ENCODE measurements at places on chromosomes 5 and 9.

- DNase-seq, result no peak
Measured at GRCh38 chr5:38443390-38443789, 113.1 kb downstream of the LIFR start.

DNA sequence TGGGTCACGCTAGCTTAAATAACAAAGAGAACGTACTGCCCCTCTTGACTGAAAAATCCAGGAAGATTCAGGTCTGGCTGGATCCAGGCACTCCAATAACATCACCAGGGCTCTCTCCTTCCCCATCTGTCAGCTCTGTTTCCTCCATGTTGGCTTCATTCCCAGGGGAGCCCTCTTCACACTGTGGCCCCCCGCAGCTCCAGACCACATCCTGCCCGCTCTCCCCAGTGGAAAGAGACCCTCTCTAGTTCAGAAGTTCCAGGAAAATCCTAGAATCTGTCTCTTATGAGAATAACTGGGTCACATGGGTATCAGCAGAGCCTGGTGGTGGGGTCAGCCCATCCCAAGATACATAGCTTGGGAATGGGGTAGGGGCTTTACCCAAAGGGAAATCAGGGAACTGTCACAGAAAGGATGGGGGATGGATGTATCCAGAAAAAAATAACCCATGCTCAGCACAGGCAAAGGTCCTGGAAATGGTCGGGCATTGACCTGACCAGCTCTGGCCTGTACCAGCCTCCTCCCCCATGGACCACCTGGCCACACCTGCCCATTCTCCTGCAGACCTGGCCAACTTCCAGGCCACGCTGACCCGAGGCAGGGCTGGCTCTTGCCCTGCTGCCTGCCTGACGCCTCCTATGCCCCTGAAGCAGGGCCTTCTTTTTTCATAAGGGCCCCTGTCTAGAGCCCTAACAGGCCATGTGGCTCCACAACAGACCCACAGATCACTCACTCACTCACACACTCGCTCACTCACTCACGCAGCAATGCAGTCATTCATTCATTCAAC, 65.9 kb downstream of the COL23A1 start:
- DNase-seq, result no peak

GRCh38 chr5:57442080-57442839, 40.4 kb downstream of the ACTBL2 start:
- no peak for DNase-seq

DNA sequence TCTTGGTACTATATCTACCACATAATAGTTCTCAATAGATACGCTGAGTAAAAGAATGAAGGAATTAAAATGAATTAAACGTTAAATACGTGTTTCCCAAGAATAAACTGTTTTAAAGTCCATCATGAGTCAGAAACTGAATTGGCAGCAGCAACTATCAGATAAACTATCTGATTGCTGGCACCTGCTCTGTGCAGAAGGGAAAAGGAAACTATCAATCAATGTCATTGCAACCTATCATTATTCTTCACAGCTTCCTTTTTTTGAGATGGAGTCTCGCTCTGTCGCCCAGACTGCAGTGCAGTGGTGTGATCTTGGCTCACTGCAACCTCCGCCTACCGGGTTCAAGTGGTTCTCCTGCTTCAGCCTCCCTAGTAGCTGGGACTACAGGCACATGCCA, 8.8 kb upstream of the WDR36 start:
- no peak for DNase-seq

DNA sequence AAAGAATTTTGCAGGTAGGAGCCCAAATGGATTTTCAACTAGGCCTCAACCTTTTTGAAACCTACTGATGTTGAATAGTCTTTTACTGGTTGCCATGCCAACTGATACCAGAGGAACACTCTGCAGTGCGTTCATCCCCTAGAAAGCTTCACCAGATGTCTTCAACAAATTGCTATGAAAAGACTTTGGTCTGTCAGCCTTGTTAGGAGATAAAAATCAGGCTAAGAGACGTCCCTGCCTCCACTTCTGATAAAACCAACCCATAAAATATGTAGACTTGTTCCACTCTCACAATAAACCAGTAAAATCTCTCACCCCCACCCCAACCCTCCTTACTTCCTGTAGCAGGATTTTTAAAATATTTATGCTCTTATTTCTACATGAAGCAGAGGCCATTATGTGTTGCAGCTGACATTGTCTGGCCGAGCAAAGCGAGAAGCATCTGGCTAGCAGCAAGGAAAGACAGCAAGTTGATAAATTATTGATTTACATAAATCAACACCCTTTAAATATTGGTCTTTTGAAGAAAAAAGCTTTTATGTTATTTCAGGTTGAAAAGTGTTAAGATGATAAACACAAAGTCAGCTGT, 428.7 kb downstream of the ISL1 start:
- no peak for DNase-seq

DNA sequence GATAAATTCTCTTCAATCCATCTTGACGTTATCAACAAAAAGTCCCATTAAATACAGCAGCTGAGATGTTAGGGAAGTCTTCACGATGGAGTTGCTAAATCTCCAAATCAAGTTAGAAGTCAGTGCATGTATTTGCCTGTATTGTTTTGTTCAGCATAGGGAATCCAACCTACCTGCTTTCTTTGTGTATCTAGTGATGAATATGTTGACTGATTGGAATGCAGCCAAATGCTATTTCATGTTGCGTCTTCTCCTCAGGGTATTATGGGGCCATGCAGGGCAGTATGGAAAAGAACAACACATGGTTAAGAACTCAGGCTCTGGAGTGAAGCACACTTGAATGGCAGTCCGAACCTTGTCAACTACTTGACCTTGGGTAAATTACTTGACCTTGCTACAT, 529.5 kb upstream of the ZNF462 start:
- DNase-seq, result no peak

DNA sequence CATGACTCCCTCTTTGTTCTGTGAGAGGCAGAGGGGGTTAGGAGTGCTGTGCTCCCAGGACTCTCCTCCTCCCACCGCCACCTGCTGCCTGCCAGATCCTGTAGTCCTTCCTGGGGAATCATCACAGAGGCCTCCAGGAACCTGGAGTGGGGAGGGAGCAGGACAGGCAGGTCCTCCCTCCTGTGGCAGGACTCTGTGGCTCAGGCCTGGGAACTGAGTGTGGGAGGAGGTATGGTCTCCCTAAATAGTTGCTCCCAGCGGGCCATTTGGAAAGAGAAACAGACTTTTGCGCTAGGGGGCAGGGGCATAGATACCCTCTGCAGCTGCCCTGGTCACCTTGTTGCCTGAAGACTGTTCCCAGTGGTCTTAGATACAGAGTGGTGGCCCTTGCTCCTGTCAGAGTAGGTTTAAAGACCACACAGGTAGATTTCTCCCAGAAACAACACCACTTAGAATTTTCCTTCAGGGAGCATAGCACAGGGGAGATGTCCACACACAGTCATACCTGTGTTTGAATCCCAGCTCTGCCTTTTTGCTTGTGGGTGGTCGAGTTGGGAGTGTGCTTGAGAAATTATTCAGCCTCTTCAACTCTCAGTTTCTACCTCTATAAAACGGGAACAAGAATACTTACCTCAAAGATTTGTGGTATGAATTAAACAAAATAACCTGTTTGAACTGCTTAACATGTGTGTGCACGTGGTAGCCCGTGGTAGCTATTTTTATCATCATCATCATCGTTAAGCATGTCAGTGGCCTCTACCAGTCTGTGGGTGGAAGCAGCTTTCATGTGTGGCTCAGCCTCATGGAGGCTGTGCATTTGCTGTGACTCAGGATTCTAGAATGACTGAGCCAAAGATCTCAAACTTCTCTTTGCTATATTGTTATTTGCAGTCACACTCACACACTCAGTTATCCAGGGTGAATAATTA, 55.8 kb downstream of the SLC22A5 start:
- peak; percentile 84 for DNase-seq

DNA sequence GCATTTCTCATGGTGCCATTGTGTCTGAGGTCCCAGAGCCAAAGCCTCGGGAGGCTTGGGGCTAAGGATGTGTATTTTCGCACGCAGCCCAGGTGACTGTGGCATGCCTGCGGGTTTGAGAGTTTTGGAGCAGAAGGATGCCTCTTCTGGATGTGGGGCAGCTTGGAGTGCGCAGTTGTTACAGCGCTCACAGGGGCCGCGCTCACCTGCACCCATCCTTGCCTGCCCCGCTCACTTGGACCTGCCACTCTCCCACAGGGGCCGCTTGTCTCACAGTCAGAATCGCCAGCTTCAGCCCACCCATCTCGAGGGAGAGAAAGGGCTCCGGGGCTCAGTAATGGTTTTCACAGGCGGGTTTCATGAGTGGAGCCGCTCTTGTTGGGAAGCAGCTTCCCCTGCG, 132.9 kb downstream of the MVB12B start:
- DNase-seq, result no peak

GRCh38 chr5:79133121-79133656, 21.6 kb downstream of the BHMT start:
- DNase-seq, result peak; percentile 13

DNA sequence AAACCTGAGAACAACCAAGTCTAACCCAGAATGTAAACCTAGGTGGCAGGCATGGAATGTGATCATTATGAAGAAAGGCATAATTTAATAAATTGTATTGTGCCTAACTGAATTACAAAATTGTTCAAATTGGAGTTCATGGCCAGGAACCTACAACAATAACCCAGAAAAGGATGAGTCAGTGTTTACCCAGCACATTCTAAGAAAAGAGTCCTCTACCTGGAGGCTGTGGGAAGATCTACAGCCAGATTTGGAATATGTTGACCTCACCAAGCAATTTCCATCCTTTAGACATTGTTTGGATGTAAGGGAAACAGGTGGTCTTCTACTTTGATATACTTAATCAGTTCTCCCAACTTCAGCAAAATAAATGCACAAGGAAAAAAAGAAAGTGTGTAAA, 152.2 kb downstream of the TMEM161B start:
- no peak for DNase-seq

DNA sequence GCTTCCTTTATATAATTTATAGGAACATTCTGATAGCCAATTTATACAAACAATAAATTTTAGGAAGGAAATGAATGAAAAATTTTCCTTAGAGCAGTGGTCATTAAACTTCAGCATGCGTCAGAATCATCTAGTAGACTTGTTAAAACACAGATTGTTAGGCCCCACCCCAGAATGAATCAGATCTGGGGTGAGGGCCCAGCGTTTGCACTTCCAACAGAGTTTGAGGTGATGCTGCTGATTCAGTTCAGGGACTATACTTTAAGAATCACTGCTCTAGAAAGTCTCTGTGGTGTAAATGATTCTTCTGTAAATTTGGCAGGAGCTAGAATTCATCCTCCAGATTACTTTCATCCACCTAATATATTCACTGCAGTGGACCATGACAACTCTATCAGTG, 80.4 kb downstream of the SLC12A2 start:
- no peak for DNase-seq
